ENCODE measurements at places on chromosomes 6 and 20.

DNA sequence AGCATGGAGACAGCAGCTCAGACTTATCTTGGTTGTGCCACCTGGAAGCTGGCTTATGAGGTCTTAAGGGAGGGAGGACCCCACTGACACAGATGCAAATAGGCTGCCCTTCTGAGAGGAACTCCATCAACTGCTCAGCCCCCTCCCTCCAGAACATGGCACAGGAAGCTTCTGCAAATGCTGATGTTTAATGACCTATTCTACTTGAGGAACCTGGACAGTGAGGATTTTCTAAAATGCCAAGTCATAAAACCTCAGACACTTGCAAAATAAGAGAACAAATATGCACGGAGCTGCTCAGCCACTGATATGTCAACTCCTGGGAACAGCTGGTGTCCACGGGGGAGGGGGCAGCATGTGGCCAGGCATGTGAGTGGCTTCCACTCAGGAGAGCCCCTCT is 3.5 kb downstream of the CST9 start:
- no peak for DNase-seq

DNA sequence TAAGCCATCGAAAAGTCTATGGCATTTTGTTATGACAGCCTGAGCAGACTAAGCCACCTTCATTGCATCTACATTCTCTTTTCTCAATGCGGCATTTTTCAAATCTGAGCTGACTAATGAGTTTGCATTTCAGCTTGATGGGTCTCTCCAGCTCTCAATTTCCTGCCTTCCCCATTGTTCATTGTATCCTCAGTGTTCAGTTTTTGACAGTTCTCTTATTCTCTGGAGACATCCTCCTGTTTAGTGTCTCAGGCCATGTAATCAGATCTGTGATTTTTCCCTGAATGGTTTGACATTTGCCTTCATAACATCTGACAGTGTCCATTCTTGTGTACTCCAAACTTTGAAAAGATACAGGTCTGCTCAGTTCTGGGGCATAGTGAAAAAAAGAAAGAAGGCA is 27.9 kb upstream of the MCM3 start:
- no peak for DNase-seq

DNA sequence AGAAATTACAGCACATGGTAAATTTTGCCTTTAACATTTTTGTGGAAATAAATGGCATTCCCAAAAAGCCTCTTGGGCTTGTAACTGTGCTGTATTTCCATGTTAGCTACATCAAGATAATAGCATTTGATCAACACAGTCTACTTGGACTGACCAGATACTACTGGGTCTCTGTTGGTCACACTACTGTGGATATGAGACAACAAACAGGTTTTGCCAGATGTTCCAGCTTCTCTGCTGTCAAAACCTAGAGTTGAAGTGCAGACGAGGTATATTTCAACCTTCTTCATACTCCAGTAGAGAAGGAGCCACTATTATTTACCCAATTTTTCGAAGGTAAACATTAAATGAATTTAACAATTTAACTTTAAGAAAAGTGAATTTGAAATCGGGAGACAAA is 284.7 kb upstream of the CITED2 start:
- no peak for DNase-seq

DNA sequence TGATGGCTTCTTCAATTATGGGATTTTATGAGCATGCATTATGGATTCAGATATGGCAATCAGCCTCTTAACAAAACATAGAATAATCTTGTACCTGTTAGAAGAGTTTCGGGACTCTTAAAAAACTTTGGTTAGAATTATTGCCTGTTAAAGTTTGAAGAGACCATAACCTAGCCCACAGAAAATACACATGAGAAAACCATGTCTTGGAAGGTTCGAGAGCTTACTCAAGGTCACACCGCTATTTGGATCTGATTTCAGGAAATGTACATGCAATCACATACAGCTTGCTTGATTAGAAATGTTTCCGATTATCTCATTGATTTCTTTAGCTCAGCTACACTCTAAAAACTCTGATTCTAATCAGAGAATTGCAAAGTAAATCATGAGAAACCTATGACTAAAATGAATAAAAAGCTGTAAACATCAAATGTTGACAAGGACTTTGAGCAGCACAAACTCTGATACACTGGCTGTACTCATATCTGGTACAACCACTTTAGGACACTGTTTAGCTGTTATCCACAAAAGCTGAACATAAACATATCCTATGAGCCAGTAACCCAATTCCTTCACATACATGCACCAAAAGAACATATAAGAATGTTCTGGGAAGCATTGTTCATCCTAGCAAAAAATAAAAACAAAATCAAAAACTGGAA is 16.3 kb downstream of the STX7 start:
- no peak for DNase-seq

DNA sequence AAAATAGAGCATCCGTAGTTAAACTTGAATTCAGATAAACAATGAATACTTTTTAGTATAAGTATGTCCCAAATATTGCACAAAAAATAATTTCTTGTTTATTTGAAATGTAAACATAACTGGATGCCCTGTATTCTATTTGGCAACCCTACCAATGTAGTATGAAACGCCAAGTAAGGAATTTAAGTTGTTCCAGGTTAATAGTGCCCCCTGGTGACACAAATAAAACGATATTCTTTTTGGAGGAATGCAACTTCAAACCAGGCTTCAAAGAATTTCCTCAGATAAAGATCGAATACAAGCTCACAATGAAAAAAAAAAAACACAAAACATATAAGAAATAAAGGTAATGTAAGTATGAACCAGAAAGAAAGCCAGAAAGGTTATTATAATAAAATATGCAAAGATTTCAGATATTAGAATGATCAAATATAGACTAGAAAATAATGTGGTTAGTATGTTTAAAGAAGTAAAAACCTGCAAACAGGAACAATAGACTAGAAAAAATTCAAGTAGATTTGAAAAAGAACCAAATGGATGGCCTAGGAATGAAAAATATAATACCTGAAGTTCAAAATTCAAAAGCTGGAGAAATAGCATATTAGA is 18.4 kb upstream of the AKAP7 start:
- DNase-seq, result no peak

- no peak for DNase-seq
Observed at GRCh38 chr6:140153703-140154102, 779.3 kb upstream of the CITED2 start.

- DNase-seq, result no peak
Observed at GRCh38 chr6:129498950-129499842, 210.8 kb downstream of the ARHGAP18 start.

GRCh38 chr6:113526995-113527394 is 330.1 kb upstream of the MARCKS start:
- no peak for DNase-seq

DNA sequence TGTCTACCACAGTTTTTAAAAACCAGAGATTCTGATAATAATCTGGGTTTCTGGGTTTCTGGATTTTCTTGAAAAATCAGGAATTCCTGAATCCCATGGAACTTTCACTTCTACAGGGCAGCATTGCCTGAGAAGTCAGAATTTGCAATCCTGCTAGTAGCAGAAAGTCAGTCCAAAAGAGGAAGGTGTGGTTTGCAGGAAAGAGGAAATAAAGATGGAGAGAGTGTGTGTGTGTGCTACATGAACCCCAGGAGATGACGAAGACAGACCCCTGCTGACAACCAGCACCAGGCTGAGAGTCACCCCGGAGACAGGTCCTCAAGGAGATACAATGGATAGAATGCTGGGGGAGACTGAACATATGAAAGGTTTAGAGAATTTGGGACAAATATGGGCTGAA is 44.9 kb downstream of the PRND start:
- no peak for DNase-seq

DNA sequence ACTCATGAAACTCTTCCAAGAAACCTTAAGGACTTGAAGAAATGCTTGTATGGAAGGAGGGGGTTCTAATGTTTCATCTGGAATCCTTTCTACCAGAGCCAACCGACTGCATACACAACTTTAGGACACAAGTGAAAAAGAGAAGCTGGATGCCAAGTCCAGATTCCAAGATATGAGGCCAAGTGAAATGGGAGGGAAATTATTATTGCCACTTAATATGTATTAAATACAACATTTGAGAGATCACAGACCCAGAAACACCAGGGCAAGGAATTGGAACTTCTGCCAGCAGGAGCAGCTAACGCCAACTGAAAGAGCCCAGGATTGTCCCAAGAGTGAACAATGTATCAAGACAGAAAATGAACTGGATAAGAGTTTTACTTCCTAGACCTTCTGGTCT is 144.2 kb downstream of the ARHGAP18 start:
- DNase-seq, result no peak

DNA sequence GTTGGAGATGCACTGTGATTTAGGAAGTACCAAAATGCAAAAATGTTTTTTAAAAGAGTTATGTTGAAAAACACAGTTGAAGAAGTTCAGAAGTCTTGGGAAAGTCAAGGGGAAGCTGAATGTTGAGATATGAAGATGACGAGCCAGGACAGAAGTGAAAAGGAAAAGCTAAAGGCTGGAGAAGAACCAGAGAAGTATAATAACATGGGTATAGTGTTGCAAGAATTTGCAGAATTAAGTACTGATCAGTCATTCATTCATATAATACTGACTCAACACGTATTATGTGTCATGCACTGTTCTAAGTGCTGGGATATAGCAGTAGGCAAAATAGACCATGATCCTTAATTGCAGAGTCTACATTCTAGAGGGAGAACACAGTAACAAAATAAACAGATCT is 432.8 kb downstream of the CDC5L start:
- DNase-seq, result no peak

DNA sequence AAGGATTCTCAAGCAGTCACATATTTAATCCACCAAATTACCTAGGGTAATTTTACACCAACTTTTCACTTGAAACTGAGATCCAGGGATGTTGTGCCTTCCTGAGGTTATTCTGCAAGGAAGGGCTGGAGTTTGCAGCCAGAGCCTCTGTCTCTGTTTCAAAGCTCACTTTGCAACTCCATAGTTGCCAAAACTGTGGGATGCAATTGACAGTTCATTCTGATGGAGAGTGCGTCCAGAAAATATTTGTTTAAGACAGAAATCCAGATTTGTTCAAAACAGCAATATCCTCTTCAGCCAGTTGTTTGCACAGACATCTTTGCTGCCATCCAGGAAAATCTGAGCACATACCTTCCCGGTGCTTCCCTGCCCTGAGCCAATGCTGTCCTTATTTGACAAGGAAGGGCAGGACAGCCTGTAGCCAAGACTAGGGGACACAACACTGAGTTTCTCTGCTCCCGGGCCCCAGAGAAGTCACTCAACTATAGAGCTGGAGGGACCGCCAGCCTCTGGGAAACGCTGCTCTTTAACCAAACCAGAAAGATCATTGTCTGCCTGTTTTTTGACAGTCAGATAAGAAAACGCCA is 297.4 kb downstream of the HIVEP2 start:
- DNase-seq, result no peak
